Body of pancreas (tissue), 4 donors: ENCODE measurements at places on chromosomes 2 and 18.

- no peak for DNase-seq
Measured at GRCh38 chr2:31893094-31893493, 117.7 kb downstream of the MEMO1 start.

GRCh38 chr2:240500561-240501423 lies 57.0 kb downstream of the ANKMY1 start:
- no peak for DNase-seq

DNA sequence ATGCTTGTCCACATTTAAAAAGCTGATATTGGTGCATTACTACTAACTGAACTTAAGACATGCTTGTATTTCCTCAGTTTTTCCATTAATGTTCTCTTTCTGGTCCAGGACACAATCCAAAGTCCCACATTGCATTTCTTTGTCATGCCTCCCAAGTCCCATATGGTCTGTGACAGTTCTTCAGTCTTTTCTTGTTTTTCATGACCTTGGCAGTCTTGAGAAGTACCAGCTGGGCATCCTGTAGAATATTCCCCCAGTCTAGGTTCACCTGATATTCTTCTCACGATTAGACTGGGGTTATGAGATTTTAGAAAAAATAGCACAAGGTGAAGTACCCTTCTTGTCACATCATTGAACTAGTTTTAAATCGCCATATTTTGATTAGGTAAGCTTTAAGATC lies 10.3 kb upstream of the ZBTB14 start:
- peak; percentile 36 for DNase-seq

GRCh38 chr2:11554399-11554716 lies 20.5 kb downstream of the GREB1 start:
- no peak for DNase-seq

GRCh38 chr2:223050188-223050587 lies 1.8 kb upstream of the KCNE4 start:
- DNase-seq: no peak

DNA sequence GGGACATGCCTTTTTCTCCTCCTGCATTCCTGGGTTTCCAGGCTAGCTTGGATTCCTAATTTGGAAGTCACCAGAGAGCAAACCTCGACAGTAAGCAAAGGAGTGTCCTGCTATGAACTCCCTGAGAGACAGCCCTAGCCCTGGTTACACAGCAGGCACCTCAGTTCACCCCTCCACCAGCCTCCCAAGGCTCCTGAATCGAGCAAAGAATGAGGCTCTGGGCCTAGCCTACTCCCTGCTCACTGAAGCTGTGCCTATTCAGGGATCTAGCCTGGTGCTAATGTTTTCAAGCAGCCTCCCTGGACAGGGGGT lies 66.7 kb upstream of the RMDN2 start:
- no peak for DNase-seq

- DNase-seq: no peak
Measured at GRCh38 chr2:21250673-21251072, 126.9 kb downstream of the TDRD15 start.

DNA sequence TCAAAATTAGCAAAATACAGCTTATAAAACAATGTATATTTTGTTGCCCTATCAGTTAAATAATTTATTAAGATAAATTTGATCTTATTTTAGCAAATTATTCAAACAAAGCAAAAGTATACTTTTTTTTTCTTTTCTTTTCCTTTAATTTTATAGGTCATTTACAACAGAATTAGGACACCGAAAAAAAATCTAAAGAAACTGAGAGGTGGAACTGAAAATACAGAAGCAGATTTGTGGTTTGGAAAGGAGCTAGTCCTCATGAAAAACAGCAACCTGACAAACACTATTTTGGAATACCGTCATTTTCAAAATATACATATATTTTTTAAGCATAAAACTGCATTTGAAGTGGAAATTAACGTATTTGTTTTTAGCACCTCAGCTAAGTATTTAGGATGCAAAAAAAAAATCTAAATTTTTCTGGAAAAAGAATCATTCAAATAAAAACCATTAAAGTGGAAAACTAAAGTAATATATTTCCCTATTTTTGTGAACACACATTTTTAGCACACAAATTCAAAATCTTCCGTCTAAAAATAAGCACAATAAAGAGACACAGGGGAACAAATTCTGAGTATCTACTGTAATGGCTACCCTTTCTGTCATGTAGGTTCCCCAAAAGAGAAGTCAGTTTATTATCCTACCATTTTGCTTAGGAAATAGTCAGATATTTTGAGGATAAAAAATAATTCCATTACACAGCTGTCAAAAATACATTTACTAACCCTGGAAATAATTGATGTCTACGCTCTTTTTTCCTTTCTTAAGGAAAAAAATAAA lies 2.7 kb downstream of the CCDC88A start:
- DNase-seq: no peak

- peak; percentile 90 for DNase-seq
Measured at GRCh38 chr18:8704361-8705237, 757 bp upstream of the MTCL1 start.

- peak; percentile 83 for DNase-seq
Measured at GRCh38 chr2:74441690-74442482, at the start of gene RTKN. Gene RTKN, minus strand, starts transcription at chr2:74441937. Its CDS starts 121 bp downstream, at chr2:74441816.

DNA sequence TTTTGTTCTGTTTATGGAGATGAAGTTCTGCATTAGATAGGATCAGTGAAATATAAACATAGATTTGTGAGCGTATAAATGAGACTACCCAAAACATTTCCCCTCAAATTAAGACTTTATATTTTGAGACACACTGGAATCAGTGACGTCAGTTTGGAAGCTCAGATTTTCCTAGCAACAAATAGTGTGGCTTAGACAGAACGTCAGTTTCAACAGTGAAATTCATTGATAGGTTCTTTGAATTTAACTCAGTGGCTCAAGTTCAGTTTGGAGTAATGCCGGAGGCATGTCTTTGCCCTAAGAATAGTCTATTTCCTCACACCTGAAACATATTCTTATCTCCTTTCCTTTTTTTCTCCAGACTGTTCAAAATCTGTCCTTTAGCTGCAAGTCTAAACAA lies 113.6 kb upstream of the ARHGAP15 start:
- no peak for DNase-seq

DNA sequence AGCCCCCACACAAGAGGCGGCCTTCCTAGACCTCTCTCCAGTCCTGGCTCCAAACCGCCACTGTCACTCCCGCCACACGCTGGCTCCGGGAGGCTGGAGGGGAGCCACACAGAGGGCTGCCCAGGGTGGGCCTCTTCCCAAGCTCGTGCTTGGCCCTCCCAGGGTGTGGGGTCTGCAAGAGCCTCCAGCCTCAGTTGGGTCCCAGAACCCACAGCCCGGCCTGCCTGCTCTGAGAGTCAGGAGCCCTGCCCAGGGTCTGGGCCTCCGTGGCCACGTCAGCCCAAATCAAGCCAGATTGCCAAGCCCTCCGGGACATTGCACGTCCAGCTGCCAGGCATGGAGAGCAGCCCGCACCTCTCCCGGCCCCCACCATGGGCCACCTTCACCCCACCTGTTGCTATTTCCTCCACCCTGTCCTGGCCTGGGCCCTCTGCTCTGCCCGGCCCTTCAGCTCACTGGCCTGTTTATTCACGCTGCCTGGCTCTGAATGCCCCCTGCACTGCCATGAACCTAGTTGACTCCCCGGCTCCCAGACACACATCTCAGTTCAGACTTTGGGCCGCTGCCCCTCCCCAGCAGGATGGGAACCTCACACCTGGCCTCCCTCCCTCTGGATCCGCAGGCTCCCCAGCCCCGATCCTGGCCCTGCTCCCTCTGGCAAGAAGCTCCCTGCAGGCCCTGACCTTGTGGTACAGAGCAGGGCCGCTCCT lies 61.0 kb downstream of the BIN1 start:
- DNase-seq: peak; percentile 90

DNA sequence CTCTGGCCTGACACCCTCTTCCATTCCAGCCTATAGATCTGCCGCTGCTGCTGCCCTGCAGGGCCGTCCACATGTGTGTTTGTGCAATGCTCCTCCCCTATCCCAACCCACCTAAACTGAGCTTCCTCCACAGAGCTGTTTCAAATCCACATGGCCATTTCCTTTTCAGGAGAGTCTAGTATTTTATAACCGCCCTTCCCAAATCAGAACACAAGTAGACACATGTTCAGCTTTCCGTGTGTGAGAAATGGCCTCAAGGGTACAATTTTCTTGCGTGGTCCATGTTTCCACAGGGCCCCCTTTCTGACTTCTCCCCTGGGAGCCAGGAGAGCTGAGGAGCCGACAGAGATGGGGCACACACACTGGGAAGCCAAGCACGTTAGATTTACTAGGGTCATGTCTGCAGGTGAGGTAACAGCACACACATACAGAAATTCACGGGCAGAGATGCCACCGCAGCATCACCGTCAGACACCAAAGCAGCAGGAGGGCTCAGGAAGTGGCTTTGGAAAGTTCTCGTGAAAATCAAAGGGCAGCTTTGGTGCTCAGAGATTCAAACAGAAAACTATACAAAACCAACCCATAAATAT lies 102.9 kb upstream of the TGFA start:
- DNase-seq: no peak

- no peak for DNase-seq
Measured at GRCh38 chr18:25112821-25113434, 239.0 kb downstream of the ZNF521 start.

- peak; percentile 69 for DNase-seq
Measured at GRCh38 chr2:45242161-45242741, 233.0 kb upstream of the SIX2 start.

GRCh38 chr18:23668731-23669130 lies 6.0 kb upstream of the ANKRD29 start:
- no peak for DNase-seq

DNA sequence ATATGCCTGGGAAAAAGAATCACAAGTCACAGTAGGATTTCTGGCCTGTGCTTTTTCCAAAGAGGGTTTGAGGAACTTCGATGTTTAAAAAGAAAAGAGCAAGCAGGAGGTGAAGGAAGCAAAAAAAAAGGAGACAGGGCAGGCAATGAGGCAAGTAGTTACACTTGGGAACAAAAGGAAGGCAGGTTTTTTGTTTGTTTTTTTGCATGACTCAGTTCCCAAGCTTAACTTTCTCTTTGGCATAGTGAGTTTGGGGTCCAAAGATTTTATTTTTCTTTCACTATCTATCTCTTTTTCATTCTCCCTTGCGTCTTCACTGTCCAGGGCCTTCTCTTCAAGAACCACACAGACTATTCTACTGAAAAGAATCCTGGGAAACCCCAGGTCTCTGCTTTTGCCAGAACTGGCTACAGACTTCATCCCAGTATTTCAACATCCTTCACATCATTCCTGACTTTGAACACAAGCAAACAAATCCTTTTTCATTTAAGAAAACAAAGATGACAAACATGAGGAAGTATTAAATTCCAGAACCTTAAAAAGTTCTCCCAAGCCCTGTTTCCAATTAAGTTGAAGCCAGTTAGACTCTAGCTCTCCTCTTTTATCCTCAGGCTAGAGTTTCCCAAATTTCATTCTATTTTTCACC lies 210.7 kb upstream of the RND3 start:
- no peak for DNase-seq

DNA sequence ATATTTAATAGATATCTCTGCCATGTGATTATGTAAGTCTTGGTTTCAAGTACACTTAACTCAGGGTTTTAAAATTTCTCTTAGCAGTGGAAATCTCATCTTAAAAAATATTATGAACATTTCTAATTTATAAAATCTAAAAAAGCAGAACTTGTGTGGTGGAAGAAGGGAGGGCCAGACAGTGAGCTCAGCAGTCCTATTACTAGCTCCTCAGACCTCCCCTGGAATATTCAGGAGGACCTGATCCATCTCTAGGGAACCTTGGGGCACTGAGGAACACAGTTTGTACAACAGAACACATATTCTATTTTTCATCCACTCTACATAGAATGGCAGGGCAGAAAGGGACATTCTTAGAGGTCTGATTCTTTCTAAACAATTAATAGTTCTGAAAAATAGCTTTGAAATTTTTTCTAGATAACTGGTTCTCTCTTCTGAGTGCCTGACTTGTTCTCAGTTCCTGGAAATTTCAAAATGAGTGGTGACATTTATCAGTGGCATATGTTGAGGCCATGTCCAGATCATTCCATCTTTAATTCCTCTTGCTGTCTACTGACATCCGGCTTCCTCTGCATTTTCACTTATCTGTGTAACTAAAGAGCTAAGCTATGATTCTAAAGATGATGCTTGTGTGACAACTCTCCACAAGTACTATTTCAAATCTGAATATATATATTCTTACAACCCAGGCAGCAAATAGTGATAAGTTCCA lies 8.2 kb upstream of the MAP4K4 start:
- DNase-seq: no peak

DNA sequence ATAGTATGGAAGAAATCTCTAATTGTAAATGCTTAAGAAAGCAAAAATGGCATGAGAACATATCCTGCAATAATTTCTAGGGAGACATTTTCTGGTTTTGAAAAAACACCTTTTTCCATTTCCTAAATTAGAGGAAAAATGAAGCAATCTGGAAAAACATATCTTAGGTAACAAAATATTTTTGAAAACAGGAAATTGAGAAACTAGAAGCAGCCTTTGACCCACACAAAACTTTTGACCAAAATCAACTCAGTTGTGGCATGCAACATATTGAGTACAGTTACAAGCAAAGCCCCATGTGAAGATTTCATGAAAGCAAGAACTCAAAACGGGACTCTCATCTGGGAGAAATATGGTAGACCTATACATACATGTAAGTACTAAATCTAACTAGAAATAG lies 28.6 kb upstream of the CHAC2 start:
- DNase-seq: no peak

GRCh38 chr2:12796657-12797056 lies 79.9 kb downstream of the TRIB2 start:
- DNase-seq: no peak

- DNase-seq: no peak
Measured at GRCh38 chr2:46826569-46827245, 88.9 kb downstream of the MCFD2 start.

DNA sequence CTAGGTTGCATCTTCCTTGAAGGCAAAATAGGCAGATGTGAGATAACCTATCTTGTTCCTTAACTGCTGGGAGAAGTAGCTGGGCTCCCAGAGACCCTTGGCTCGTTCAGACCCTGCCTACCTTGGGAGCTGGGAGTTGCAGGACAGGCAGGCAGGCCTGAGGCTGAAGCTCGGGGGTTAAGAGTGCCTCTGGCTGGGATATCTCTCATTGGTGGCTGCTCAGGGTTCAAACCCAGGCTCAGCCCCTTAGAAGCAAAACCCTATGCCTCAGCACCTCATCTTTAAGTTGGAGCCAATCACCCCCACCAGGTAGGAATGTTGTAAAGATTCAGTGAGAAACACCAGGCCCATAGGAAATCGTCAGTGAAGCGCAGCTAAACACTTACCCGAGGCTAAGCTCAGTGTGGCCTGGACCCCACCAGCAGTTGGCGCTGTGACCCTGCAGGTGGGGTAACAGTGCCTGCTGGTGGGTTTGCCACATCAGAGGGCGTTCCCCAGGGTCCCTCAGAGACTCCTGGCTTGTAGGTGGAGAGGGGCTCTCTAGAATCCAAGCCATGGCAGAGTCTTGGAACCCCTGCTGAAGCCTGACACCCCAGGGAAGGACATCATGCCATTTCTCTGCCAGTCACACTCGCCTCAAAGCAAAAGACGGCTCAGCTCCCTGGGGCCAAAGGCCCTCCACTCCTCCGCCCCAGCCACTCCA lies 54.6 kb upstream of the GPR17 start:
- peak; percentile 38 for DNase-seq

- DNase-seq: no peak
Measured at GRCh38 chr2:178469219-178469849, 9.1 kb downstream of the FKBP7 start.

GRCh38 chr18:77754475-77755044 lies 504.9 kb downstream of the GALR1 start:
- no peak for DNase-seq
